ENCODE measurements at places on chromosomes 12 and 14.

DNA sequence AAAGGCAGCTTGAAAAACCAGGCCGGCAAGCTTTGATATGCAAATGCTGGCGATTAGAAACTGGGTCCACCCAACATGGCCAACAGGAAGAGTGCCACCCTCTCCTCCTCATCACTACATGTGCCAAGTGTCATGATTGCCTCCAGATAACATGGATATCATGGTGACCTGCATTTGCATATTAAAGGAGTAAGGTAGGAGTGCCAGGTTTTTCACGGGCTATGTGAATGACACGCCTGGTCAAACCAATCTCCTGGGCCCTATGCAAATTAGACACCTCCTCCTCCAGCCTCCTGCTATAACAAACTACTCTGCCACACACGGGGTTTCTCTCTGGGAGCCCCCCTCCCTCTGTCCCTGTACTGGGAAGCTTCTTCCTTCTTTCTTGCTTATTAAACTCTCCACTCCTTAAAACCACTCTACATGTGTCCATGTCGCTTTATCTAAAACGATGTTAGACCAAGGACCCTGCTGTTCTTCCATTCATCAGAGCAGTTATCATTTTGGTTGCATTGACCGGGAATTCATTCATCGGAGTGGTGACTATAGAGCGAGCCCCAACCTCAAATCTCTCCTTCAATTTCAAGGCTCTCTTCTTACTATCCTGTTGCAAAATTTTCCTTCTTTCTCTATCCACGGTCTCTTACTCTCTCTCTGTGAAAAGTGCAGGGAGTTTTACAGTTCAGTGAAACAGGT is 27.5 kb downstream of the APOBEC1 start:
- no peak for DNase-seq

DNA sequence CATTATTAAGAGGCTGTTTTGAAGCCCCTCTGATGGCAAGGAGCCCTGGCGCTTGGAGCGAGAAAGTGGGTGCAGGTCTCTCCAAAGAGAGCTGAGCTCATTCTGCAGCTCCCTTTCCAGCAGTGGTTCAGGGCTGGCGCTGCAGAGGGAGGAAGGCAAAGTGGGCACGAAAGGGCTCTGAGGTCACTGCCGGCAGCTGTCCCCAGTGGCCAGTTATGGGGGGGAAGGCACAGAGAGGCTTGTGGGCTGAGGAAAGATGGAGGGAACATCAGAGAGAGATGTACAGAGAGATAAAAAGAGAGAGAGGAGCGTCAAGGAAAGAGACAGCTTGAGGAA is 75.2 kb upstream of the TBX5 start:
- DNase-seq: no peak

- DNase-seq: no peak
Measured at GRCh38 chr12:66717036-66717673, 38.3 kb upstream of the GRIP1 start.

DNA sequence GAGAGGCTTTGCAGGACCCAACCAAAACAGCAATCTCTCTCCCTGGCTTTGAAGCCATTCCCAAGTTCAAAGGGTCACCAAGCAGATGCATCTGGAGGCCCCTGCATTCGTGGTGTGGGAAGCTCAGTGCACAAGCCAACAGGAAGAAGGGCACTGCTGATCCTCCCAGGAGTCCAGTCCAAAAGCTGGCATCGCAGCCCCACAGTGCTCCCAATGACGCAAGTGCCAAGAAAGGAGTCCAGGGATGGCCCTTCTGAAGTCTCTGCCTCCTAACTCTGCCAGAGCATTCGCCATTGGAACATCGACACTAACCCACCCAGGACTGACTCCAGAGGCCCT is 25.1 kb downstream of the PXN start:
- no peak for DNase-seq

DNA sequence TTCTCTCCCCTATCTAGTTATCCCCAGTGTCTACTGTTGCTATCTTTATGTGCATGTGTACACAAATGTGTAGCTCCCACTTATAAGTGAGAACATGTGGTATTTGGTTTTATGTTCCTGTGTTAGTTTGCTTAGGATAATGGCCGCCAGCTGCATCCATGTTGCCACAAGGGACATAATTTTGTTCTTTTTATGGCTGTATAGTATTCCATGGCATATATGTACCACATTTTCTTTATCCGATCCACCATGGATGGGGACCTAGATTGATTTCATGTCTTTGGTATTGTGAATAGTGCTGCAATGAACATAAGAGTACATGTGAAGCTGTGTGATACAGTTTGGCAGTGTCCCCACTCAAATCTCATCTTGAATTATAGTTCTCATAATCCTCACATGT is 218.1 kb downstream of the KSR2 start:
- no peak for DNase-seq

DNA sequence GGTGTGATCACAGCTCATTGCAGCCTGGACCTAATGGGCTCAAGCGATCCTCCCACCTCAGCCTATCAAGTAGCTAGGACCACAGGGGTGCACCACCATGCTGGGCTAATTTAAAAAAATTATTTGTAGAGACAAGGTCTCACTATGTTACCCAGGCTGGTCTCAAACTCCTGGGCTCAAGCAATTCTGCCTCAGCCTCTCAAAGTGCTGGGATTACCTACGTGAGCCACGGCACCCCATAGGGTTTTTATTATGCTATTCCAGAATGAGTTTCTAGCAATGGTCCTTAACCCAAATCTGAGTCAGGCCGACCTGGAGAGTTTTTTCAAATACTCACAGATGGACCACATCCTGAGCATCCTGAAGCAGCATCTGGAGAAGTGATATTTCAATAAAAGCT is 159.8 kb downstream of the CPNE8 start:
- no peak for DNase-seq

- peak; percentile 49 for DNase-seq
Measured at GRCh38 chr12:12560587-12561370, 1.9 kb downstream of the DUSP16 start.

DNA sequence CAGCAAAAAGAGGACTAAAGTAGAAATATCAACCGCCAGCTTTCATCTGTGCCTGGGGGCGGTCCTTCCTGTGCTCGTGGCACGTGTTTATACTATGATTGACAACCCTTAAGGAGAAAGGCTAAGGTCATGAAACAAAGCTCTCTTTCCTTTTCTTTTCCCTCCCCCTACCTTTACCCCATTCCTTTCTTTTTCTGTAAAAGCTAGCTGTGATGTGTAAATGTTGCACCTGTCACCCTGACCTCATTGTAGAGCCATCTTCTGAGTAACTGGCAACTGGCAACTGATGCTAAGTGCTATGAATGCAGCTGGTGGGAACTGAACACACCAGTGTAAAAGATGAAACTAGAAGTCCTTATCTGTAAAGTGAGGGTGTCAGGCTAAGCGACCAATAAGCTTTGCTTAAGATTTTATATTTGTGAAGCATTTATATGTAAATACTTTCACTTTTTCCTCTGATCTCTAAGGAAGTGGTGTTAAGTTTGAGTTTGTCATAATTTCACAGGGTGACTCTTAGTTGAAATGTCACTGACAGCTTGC is 102.8 kb upstream of the BCAT1 start:
- DNase-seq: no peak

GRCh38 chr12:52976574-52977071 is 27.7 kb downstream of the KRT18 start:
- no peak for DNase-seq

DNA sequence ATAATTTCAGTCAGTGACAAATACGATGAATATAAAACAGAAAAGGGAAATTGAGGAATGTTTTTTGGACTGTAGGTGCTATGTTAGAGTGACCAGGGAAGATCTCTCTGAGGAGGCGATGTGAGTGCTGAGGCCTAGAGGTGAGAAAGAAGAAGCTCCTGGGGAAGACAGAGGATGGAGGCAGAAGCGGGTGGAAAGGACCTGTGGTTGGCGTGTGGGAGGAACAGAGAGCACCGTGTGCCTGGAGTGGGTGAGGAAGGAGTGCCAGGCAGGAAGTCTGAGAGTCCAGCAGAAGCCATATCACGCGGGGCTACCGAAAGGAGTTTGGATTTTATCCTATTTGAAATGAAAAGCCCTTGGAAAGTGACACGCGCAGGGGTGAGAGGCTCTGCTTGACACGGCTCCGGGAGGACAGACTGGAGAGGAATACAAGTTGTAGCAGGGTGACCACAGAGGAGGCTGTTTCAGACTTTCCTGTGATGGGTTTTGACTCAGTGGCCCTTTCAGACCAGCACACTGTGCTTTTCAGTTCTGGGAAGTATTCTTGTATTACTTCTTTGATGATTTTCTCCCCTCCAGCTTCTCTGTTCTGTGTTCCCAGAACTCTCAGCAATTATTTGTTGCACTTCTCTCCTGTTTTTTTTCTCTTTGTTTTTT is 96.9 kb downstream of the VRK1 start:
- DNase-seq: no peak

- no peak for DNase-seq
Measured at GRCh38 chr12:47556261-47557030, 149.4 kb downstream of the RPAP3 start.

DNA sequence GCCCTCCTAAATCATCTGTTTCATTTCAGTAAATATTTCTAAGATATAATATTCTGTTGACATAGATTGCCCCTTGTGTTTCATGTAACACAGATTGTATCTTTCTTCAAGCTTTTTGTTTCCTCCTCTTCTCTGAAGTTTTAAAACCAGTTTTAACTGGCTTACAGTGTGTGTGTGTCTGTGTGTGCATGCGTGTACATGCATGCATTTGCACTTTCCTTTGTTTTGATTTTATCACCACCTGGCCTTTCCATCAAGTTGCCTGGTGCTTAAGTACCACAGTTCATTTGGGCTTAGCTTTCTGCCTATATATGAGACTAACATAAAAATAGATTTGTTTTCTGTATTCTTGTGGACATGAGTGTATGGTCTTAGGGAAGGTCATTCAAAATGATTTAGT is 31.9 kb downstream of the ETNK1 start:
- DNase-seq: no peak

DNA sequence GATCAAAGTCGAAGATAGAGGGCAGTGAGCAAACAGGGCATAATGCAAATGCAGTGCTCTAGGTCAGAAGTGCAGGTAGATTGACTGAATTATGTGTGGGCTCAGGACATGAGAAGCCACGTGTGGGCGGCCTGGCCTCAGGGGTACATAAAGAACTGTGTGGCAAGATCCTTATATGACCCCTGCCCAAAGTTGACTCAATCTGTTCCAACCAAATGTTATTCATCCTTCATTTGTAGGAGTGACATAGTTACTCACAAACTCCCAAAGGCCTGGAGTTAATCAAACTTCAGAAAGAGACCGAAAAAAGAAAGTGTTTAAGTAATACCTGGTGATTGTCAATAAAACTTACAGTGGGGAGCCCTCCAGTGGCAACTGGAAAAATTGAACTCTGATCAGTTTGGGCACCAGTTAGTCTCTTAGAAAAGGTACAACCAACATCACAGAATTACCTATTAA is 150.4 kb upstream of the FAR2 start:
- DNase-seq: peak; percentile 9

DNA sequence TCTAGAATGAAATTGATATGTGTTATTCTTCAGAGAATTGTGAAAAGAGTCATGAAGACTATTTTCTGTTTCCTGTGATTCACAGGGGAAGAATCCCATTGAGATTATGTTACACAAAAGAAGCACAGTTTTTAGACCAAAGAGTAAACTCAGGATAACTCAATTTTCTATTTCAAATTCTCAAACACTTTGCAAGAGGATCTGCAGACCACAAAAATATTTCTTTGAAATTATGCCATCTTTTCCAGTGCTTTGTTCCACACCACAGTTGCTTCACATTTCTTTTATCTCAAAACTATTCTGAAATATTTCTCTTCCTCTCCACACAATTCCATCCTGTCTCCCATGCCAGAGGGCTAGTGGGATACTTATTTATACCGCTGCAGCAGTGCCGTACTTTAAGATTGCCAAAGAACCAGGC is 188.9 kb upstream of the FOXG1 start:
- no peak for DNase-seq
